Transverse colon (tissue), 4 donors: ENCODE measurements at places on chromosomes 12 and 14. TPM values are rescaled to one million over a fixed set of nuclear protein-coding genes. Genes with fewer than 3 reads are reported as not detected.

DNA sequence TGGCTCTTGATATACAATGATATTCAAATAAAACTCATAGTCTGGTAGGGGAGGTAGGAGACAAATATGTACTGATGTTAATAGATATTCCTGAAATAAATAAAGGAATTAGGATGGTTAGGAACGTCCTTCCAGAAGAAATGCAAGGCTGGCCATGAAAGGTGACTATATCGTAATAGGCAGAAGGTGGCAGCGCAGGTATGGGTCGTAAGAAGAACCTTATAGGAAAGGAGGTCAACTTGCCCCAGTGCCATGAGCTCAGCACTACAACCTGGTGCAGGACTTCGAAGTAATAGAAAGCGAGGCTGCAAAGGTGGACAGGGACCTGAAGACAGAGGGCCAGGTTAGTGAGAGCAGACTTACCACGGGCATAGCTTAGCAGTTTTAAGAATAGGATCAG lies 55.3 kb upstream of the FGD4 start:
- no peak for DNase-seq

DNA sequence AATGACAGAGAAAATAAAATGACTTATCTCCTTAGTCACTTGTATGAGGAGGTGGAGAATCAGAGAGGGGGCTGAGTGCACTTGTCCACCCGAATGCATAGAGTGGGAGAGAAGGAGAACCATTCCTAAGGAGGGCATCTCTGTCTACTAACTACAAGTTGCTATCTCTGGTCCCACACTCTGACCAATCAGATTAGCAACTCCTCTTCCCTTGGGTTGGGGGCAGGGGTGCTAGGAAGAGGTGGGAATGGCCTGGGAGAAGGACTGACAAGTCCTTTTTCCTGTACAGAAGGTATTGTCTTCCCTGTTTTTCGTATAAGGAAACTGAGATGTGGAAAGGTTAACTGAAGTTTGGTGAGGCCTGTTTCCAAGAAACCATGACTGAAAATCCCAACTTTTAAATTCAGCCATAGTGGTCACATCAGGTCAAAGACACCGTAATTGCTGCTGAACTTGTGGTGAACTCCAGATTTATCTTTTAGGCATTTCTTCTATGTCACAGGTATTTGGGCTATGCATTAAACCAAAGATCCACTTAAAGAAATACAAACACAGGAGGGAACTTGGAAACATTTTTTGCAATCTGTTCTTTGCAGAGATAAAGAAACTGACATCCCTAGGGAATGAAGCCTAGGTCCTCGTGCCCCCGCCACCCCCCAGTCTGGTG lies 207.8 kb downstream of the CRADD start:
- no peak for DNase-seq

- no peak for DNase-seq
Measured at GRCh38 chr12:68119724-68120211, 39.8 kb downstream of the IFNG start.

- peak; percentile 47 for DNase-seq
Measured at GRCh38 chr12:119659289-119659897, 8.5 kb upstream of the PRKAB1 start.

- DNase-seq: no peak
Measured at GRCh38 chr12:2355198-2355597, 302.4 kb downstream of the CACNA1C start.

Gene CMKLR1
- 4.3 TPM for total RNA-seq

Gene PLEKHG7
- 3.0 TPM for total RNA-seq
